ENCODE measurements at places on chromosomes 6 and 20.

DNA sequence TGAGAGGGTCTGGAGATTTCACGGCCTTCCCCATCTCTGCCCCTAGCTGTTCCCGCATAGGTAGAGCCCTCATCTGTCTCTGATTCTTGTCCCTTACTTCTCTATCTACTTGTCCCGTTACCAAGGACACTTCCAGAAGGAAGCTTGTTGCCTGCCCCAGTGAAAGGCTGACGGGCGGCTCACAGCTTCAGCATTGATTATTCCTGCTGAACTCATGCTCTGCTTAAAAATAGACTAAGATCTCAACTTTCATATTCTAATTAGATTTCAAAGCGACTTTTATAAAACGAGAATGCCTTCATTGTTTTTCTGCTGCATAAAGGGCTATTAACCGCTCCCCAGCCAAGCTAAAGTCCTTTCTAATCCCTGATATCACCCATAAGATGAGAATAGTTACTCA lies 31.1 kb upstream of the MAFB start:
- no peak for DNase-seq

DNA sequence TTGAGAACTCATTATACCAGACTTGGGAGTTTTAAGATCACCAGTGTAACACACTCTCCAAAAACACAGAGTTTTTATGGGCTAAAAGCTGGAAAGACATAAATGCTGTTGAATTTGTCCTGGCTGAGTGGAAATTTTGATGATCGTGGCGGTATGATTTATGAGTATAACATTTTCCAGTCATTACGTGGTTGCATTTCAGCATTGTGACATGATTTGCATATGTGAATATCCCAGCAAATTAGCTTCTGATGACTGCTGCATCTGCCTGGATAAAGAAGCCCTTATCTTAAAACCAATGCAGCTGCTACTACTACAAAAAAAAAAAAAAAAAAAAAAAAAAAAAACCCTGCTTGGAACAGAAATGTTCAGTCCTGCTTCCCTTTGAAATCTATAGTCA lies 850.9 kb downstream of the TFAP2A start:
- DNase-seq = no peak

DNA sequence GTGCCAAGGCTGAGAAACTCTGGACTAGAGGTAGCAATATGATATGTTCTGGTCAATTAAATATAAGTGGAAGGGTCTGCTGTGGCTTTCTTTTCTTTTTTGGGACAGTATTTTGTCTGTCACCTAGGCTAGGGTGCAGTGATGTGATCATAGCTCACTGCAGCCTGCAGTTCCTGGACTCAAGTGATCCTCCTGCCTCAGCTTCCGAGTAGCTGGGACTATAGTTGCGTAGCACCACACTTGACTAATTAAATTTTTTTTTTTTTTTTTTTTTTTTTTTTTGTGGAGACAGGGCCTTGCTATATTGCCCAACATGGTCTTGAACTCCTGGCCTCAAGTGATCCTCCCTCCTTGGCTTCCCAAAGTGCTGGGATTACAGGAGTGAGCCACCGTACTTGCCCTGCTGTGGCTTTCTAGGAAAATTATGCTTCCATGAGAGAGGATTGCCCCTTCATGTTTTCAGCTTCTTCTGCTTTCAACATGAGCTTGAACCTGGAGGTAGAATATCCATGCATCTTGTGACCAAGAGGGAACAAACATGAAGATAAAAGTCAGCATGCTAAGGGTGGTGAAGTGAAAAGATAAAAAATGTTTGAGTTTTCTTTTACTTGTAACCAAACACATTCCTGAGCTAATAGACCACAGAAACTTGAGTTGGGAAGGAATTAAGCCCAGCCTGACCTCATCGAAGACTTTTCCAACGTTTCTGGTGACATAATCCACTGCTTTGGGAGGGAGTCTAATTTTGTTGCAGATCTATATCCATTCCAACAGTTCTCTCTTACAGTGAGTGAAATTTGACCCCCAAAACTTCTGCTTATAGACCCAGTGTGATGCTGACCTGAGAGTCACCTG lies 75.1 kb downstream of the CARMIL1 start:
- DNase-seq = no peak

DNA sequence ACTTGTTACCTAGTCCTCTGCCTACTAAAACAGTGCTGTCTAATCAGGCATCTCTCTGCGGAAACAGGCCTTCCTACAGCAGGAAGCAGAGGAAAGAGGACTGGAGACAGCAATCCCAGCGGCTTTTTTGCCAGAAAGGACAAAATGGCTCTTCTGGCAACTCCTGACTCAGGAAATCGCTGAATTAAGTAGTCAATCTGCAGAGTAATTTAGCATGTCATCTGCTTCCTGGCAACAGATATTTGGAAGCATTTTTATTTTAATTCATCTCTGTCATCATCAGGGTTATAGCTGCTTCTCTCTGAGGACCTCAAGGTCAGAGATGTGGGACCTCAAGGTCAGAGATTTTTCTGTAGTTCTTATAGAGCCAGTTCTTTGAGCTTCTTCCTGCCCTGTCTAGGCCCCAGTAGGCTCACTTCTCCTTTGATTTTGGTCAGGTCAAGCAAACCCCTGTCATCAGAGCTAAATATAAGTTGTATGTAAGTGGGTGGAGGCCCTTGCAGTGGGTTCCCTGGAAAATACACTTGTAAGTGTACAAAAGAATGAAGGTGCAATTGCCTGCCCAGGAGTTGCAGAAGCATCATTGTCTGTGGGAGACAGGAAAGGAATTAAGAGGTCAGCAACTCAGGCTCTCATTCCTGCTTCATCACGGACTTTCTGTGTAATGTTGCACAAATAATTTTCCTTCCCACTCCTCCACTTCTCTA lies 229.4 kb downstream of the ALDH8A1 start:
- no peak for DNase-seq

GRCh38 chr20:62307226-62308101 lies 4.7 kb downstream of the ADRM1 start:
- DNase-seq = peak; percentile 57

- DNase-seq = no peak
Measured at GRCh38 chr6:79818471-79818870, 128.9 kb downstream of the ELOVL4 start.

GRCh38 chr6:111076024-111076695 lies 11.1 kb upstream of the SLC16A10 start:
- DNase-seq = no peak

GRCh38 chr6:54058236-54058635 lies 53.0 kb upstream of the MLIP start:
- DNase-seq = no peak

DNA sequence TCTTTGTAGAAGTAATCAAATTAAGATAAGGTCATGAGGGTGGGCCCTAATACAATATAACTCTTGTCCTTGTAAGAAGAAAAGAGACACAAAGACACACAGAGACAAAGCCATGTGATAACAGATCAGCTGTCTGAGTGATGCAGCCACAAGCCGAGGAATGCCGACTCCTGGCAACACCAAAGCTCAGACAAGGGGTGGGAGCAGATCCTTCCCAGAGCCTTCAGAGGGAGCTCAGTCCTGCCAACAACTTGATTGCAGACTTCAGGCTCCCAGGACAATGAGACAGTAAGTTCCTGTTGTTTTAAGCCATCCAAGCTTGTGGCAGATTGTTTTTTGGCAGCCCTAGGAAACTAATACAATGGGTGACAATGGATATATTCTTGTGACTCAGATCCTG lies 325.0 kb upstream of the AGPAT4 start:
- DNase-seq = no peak

- no peak for DNase-seq
Measured at GRCh38 chr20:31572042-31572700, 32.9 kb upstream of the ID1 start.

DNA sequence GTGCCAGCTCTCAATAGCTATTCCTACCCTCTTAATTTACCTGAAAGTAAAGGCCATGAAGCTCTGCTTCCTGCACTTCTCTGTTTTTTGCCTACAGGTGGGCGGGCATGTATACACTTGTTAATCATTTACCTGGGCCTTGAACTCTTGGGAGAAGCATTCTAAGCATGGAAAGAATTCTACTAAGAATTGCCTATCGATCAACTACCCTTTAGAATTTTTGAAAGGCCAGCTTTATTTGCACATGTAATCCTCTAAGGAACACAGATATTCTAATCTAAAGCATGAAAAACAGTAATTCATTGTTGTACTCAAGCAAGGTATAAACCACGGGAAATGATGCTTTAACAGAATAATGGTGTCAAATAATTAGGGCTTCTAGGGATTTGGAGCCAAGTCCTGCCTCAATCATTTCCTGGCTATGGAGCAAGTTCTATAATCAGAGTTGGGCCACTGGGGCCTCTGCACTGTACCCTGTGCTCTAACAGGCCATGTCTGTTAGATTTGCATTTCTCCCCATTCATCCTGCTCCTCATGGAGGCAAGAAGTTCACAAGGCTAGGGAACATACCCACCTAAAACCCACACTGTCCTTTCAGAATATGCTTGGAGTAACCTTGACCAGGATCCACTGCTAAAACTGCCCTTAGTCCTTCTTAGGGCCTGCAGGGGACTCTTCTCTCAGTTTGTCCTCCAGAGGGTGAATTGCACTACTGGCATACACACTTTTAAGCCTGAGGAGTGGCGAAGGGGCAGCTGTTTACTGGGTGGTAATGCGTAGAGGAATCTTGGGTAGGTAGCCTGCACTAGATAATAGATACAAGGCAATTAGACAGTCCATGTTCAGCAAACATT lies 276.4 kb upstream of the JAG1 start:
- no peak for DNase-seq

GRCh38 chr6:145139140-145139850 lies 596.0 kb downstream of the EPM2A start:
- DNase-seq = no peak

DNA sequence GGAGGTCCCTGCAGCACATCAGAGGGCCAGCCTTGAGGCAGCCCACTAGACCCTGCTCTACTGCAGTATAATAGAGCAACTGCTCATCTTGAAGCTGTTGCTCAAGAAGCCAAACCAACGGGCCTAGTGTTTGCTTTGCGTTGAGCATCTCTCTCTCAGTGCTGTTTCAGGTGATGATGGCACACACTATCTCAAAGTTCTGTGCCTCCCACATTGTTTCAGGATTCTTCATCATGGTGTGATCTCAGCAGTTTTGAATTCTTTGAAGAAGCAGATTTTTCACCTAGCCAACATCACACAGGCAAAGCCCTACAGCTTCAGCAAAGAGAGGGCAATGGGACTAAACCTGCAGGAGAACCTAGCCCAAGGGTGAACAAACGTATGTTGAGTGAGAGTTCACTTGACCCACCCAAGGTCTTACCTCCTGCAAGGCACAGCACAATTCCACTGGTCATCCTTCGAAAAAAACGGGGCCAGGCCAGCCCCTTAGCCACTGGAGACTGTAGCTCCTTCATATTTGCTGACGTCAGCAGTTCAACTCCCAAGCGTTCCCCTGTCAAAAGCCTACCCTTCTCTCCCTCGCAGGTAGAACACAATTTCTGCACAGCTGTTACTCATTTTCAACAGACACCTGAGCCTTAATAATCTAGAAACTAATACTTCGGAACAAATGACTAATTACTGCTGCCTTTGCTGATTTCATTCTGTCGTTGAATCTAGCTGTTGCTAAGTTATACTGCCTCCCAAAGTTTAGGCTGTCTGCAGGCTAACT lies 15.8 kb downstream of the MYB start:
- no peak for DNase-seq

GRCh38 chr6:29995340-29995777 lies 53.0 kb downstream of the HLA-A start:
- DNase-seq = no peak

- no peak for DNase-seq
Measured at GRCh38 chr6:111087871-111088667, 766 bp downstream of the SLC16A10 start.

GRCh38 chr6:140237251-140237650 lies 862.8 kb upstream of the CITED2 start:
- no peak for DNase-seq

DNA sequence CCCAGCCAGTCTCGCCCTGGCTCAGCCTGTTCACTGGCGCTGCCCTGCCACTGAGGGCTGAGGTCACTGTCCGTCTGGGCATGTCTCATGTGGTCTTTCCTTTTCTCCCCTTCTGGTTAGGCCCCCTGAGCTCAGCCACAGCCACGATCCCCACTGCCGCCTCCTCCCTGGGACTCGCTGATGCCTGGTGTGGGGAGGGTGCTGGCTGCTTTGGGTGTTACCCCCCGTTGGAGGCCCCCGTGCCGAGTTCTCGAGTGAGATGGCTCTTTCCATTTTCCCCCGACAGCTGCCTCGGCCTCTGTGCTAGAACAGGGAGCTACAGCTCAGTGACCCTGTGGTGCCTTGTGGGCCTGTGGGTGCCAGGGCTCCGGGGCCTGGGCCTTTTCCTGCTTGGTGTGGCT lies 14.9 kb upstream of the TCFL5 start:
- no peak for DNase-seq

All from Right ventricle myocardium inferior (tissue), 1 donor.